Activated CD4-positive, alpha-beta T cell treated with anti-CD3 and anti-CD28 coated beads for 24 hours (primary cell): ENCODE measurements at places on chromosomes 13 and 19.

GRCh38 chr19:3039641-3040077 lies 10.6 kb upstream of the TLE2 start:
- no peak for DNase-seq

GRCh38 chr13:71817335-71817734 lies 49.7 kb downstream of the DACH1 start:
- no peak for DNase-seq

GRCh38 chr19:33296488-33296971 lies 5.8 kb downstream of the CEBPA start:
- DNase-seq: no peak

GRCh38 chr19:16778796-16779411 lies 50.3 kb upstream of the SIN3B start:
- DNase-seq: peak; percentile 19

GRCh38 chr13:80742033-80742432 lies 401.1 kb upstream of the SPRY2 start:
- no peak for DNase-seq

DNA sequence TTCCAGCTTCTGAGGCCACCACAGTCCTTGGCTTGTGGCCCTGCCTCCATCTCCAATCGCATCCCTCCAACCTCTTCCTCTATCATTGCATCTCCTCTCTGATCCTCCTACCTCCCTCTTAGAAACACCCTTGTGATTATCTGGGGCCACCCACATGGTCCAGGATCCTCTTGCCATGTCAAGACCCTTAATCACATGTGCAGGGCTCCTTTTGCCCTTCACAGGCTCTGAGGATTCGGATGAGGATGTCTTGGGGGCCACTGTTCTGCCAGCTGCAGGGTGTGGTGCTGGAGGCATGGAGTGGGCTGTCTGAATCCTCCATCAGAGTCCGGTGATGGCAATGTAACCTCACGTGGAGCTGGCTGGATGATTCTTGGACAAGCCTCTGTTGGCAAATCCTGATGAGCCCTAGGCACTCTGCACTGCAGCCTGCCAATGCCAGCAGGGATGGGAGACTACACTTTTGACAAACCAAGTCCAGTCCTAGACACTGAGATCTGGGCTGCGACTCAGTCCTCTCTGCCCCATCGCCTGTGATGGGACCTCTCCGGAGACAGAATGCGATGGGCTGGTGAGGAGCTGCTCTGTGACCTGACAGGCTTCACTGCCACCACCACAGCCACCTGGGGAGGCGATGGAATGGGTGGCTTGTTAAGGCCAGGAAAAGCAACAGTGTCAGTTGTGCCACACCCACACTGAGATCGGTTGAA lies 61.2 kb downstream of the CCDC70 start:
- no peak for DNase-seq

DNA sequence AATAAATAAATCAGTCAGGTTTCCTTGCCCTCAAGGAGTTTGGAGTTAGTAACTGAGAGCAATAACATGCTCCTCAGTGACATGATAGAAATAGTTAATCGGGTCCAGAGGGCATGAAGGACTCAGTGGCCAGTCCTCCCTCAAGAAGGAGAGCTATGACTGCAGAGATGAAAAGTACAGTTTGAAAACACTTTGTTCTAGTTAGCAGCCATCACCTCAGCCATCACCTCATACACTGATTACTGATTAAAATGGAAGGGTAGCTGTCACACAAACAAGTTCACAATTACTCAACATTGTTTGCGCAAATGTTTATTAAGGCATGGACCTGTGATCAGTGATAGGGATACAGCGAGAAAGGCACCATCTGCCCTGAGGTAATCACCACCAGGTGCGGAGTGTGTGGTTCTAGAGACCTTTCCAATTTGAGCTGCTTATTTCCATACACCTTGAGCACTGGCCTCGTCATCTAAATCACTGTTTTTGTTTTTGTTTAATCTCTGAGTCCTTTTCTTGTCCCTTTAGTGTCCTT lies 85.3 kb upstream of the RAP2A start:
- no peak for DNase-seq

GRCh38 chr13:26759907-26760831 lies at the start of gene GPR12:
Gene GPR12, minus strand, starts transcription at chr13:26760786. Its CDS starts 959 bp downstream, at chr13:26759827.
- no peak for DNase-seq

GRCh38 chr19:9791552-9792205 lies 23.1 kb upstream of the ZNF846 start:
- DNase-seq: peak; percentile 87

- DNase-seq: no peak
Observed at GRCh38 chr19:32363175-32363574, 17.8 kb downstream of the ZNF507 start.

DNA sequence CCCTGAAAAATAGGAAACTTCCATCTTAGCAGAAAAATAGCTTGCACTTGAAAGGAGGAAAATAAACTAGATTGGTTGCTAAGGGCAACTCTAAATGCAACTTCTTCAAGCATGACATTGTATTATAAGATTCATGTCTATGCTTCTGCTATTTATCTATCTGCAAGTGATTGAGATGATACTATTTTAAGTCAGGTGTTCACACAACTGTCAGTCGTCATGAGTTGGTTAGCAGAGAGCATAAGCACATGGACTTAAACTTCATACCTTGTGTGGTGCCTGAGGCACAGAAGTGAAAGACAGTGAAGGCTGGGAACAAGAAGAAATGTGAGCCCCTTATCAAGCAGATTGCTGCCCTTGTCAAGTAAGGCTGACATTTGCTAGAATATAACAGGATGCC lies 82.9 kb downstream of the SLITRK5 start:
- DNase-seq: no peak

DNA sequence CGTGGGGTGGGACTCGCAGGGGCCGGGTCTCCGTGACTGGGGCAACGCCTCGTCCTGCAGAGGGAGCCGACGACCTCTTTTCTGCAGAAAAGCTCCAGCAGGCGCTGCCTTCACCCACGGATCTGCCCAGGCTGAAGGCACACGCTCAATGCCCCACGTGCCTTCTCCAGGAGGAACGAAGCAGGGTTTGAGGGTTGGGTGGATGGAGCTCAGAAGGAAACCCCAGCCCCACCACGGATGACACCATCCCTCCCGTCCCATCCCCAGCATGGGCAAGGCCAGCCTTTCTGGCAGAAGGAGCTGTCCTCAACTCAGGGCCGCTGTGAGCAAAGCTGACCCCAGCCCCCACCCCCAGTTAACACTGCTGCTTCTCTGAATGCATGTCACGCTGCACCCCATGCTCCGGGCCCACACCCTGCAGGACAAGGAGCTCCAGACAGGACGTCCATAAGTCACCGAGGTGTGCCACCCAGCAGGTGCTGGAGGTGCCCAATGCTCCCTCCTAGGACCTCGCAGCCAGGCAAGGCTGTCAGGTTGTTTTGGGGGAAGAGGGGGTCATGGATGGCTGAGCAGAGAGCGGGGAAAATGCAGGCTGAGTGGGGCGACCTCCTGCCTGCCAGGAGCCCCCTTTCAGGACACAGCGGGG lies 7.4 kb downstream of the C19orf25 start:
- DNase-seq: no peak

DNA sequence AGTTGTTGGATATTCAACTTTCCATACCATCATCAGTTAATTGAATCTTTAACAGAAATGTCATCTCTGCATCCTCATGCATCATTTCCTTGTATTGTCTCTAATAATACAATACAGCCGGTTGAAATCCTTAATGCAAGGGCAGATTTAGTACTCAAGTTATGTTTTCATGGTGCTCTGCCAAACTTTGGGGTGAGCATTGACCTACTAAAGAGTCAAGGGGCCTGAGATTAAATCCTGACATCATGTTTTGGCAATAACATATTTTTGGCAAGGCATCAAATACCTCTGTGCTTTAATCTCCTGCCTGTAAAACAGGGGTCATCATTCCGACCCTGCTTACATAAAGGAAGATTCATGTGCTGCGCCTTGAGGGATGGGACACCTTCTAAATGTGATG lies 42.7 kb upstream of the ABCC4 start:
- no peak for DNase-seq

GRCh38 chr19:33297401-33298145 lies 4.8 kb downstream of the CEBPA start:
- no peak for DNase-seq

GRCh38 chr13:23175920-23176319 lies 4.9 kb upstream of the SGCG start:
- DNase-seq: no peak

GRCh38 chr13:41955605-41956004 lies 5.3 kb downstream of the VWA8 start:
- no peak for DNase-seq

GRCh38 chr19:15540435-15540834 lies 32.1 kb downstream of the CYP4F22 start:
- DNase-seq: no peak

- no peak for DNase-seq
Observed at GRCh38 chr13:20953245-20953931, 50.8 kb upstream of the XPO4 start.

GRCh38 chr13:72208112-72208645 lies 341.2 kb upstream of the DACH1 start:
- no peak for DNase-seq

DNA sequence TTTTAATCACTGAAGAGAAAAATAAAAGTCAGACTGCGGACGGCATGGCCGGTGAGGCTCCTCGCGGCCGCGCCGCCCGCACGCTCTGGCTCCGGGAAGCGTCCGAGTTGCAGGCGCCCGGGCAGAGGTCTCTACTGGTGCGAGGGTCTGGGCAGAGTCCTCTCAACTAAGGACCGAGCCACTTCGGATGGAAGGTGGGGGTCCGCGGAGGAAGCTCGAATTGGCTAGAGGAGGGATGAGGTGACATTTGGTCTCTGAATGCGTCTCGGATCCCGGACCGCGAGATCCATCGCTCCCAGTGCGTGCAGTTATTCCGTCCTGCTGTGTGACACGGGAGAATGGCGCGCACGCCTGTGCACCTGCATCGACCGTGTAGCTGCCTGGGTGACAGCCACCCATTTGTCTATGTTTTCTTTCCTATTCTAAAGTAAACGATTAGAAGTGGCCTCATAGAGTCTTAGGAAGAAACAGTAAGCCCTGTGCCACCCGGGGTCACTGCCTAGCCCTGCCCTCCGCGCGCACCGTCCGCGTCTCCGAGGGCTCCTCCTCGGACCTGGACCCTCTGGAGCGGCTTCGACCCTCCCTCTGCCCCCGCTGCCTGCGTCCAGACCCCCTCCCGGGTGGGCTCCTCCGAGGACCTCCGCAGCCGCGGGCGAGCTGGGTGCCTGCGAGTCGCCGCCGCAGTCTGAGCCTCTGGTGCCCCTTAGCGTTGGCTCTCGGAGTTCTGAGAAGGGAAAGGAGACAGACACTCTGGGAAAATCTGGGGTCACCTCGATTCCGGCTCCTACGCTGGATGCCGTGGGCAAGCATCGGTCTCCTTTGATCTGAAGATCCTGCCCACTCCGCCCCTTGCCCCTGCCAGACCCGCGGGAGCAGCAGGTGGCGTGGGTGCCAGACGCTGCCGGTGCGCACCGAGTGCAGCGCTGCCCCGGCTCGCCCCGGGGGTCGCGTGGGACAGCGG lies 347.4 kb downstream of the LIG4 start:
- DNase-seq: no peak

DNA sequence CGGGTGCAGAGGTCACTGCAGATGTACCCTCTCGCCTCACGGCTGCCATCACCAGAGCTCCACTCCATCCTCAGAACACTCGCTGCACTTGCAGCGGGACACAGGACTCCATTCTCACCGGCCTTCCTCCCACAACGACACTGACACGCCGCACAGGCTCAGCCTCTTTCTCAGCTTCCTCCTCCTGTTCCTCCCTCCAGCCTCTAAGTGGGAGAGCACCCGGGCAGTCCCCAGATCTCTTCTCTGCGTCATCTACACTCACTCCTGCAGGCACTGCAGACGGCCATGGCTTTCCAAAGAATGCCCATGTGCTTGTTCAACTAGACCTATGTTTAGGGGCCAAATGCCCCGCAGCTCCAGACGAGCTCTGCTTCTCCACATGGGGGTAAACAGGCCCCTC lies 14.3 kb upstream of the FKRP start:
- DNase-seq: no peak

DNA sequence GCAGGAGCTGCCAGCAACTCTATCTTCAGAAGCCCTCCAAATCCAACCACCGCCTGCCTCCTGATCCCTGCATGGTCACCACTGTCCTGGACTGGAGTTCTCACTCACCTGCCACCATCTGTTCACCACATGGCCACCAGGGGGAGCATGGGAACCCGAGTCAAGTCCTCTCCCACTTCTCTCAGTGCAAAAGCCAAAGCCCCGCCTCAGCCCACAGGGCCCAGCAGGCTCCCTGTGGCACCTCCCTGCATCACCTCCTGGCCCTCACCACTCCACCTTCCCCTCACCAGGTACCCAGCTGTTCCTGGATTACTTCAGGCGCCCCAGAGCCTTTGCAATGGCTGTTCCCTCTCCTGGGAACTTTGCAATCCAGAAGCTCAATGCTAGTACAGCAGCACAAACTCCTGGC lies 5.3 kb downstream of the DHPS start:
- peak; percentile 83 for DNase-seq

DNA sequence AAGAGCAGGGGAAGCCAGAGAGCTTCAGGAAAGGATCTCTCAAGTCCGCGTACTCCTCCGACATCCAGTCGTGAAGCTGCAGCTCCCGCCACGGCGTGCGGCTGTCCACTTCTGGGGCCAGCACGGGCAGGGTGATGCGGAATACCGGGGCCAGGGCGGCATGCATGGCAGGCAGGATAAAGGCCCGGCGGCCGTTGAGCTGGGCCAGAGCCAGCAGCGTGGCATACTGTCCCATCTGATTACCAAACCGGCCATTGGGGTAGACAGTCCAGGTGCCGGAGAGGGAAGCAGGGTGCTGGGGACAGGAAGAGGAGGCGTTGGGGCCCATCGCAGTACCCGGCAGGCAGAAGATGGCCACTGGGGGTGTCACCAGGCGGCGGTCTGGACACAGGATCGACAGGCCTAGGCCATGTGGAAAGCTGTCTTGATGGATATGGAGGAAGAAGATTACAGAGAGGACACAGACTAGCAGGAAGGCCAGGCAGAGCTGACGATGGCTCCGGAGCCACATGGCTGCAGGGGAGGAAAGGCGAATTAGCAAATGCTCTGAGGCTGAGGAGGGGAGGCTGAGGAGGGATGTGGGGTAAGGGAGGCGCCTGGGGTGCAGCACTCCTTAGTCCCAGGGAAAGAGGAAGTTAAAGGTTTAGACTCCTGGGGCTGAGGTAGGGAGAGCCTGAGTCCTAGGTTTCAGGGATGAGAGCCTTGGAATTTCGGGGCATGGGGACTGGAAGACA lies 1.5 kb downstream of the FUT1 start:
- DNase-seq: no peak

DNA sequence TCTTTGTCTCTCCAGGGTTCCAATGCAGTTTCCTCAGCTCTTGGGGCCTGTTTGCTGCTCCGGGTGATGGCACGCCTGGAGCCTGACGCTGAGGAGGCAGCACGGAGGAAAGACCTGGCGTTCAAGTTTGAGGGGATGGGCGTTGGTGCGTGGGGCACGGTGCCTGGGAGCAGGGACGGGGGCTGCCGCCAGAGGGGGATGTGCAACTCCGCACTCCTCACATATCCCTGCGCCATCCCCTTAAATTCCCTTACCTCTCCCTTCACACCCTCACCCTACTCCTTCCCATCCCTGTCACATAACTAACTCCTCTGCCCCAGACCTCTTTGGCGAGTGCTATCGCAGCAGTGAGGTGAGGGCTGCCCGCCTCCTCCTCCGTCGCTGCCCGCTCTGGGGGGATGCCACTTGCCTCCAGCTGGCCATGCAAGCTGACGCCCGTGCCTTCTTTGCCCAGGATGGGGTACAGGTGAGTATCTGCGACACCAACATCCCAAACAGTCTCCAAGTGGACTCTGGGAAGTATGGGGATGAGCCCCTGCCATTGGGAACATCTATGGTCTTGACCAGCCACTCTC lies 31.1 kb downstream of the TRPM4 start:
- DNase-seq: no peak

- no peak for DNase-seq
Observed at GRCh38 chr13:60454425-60454824, 57.4 kb downstream of the TDRD3 start.
